Epithelial cell of proximal tubule (primary cell): ENCODE measurements at places on chromosomes 4 and X.

DNA sequence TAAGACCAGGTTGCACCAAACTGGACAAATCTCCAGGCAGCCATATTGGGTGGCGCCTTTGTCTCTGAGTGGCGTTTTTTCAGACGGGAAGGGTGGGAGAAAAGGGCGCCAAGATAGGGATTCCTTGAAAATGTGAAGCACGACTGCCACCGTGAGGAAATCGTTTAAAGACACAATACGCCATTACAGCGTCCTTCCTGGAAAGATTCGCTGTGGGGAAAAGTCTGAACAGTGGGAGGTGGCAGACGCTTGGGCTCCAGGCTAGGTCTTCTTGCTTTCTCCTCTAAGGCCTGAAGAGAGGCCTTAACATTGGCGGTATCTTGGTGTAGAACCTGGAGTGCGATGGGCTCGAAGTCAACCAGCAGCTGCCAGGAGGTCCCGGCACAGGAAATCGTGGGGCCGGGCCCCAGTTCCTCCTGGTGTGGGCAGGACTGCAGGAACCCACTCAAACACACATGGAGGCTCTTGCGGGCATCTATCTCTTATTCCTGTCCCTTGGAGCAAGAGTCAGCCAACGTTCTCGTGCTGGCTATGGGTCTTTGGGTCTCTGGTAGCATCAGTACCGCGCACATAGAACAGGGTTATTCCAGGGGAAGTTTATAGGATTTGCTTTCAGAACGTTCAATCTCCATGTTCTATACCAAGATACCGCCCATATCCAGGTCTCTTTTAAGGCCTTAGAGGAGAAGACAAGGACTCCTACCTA lies 208.8 kb downstream of the OR13H1 start:
- no peak for DNase-seq

DNA sequence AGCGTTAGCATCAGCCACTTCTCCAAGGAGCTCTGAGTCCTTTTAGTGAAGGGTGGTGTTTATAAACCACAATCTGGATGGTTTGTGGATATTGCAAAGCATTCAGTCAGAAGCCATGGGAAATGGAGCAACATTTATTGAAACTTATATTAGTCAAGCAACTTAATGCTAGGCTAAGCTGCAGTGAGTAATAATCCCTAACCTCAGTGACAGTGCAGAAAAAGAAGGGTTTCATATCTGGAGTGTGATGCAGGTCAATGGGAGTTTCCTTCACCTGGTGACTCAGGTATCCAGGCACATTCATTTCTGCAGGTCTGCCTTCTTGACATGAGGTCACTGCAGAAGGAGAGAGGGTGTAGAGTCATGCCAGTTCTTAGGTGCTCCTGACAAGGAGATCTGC lies 10.4 kb upstream of the DRD5 start:
- no peak for DNase-seq

DNA sequence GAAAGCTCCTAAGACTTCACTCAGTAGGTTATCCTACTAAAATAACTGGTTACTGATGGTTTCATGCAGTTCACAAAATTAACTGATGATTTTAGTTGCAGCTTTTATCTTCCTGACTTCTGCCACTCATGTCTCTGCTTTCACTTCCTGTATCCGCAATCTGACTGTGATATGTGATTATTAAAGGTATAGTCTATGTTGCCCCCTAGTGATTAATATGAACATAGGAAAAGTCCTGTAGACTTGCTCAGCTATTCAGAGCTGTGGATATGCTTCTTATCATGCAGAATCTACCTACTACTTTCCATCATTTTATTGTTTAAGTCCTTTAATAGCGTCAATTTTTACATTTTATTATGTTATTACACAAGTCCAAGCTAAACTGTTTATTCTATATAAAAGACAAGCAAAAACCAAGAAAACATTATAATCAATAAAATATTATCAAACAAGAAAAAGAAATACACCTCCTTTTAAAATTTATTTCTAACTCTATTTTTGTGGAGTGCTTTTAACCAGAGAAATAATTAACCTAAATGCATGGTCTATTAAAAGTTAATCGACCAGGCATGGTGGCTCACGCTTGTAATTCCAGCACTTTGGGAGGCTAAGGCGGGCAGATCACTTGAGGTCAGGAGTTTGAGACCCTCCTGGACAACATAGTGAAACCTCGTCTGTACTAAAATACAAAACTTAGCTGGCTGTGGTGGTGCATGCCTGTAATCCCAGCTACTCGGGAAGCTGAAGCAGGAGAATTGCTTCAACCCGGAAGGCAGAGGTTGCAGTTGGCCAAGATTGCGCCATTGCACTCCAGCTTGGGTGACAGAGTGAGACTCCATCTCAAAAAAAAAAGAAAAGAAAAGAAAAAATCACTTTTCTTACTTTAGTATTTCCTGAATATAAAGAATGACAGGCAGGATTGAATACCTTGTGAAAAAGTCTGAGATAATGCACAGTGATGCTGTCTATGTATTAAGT lies 40.4 kb upstream of the TLR2 start:
- DNase-seq, result no peak

DNA sequence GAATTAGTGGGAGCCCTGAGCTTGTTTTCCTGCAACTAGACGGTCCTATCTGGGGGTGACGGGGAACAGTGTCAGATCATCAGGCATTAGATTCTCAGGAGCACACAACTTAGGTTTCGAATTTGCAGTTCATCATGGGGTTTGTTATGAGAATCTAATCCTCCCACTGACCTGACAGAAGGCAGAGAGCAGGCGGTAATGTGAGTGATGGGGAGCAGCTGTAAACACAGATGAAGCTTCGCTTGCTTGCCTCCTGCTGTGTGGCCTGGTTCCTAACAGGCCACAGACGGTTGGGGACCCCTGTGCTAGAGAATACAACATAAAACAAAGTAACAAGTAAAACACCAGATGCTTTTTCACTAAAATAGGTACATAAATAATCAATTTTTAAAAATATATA lies 86.2 kb upstream of the BLTP1 start:
- DNase-seq, result no peak

GRCh38 chr4:153549405-153549804 lies 83.2 kb downstream of the TMEM131L start:
- no peak for DNase-seq

GRCh38 chr4:165288226-165288625 lies 39.2 kb upstream of the MSMO1 start:
- DNase-seq, result no peak

DNA sequence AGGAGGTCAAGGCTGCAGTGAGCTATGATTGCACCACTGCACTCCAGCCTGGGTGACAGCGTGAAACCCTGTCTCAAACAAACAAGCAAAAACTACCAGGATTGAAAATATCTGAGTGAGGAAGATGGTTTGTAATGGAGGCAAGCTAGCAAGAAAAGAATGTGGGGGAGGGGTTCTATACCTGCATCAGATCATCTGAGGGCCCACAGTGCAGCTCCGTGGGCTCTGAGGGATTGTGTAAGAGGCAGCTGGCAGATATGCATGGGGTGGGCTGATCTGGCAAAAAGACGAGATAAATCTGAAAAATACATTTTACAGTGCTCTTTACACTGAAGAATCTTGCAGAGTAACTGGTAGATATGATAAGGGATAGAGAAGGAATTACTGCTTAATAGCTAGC lies 28.9 kb upstream of the CHRNA9 start:
- no peak for DNase-seq

GRCh38 chr4:76960014-76960413 lies 10.5 kb downstream of the SEPTIN11 start:
- peak; percentile 87 for DNase-seq

GRCh38 chr4:62460329-62460728 lies 1260.2 kb downstream of the ADGRL3 start:
- no peak for DNase-seq

- no peak for DNase-seq
Observed at GRCh38 chrX:24392709-24393108, 32.3 kb downstream of the SUPT20HL1 start.

- no peak for DNase-seq
Observed at GRCh38 chrX:103488332-103488731, 31.0 kb downstream of the RAB40A start.

- DNase-seq, result no peak
Observed at GRCh38 chrX:141701072-141701471, 2.5 kb upstream of the SPANXD start.
